ENCODE measurements at places on chromosomes 11 and 22.

DNA sequence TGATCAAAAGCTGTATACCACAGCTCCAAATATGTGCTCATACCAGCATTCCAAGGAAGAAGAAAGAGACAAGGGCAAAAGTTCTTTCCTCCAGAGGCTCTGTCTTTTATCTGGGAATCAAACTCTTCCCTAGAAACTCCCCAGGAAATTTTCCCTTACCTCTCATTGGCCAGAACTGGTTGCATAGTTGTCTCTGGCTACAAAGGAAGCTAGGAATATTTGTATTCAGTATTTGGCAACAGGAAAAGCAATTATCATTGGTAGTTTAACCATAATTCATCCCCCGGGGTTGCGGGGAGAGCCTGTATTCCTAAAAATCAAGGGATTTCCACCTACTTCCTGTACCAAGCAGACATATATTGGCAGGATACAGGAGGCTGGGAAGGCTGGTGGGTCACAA is 10.5 kb upstream of the ZFTA start:
- DNase-seq = no peak

DNA sequence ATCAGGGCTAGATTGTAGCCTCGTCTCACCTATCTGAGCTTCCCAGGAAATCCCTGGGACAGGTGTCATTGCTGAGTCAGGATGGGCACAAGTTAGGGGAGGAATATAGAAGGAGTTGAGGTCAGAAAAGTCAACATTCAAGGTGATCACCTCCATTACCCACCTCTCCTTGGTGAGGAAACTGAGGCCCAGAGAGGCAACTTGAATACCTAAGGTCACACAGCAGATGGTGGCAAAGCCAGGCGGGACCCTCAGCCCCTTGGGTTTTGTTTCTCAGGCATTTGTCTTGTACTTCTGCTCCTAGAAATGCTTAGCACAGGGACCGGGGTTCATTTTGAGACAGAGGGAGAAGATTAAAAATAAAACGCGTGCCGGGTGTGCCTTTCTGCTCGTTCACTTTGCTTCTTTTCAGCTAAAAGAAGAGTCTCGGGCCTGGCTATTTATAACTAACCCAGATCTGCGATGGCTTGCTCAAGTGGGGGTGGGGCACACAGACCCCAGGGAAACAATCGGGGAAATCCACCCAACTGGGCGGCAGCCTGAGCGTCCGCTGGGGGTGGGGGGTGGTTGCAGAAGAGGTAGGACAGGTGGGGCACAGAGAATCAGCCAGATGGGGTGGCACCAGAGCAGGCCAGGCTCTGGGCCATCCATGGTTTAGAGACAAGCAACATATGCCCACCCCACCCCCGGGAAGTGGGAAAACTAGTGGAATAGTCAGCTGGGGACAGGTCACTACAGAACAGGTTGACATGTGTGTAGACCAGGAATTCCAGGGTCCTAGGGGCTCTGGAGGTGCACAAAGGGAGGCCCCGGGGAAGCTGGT is 3.9 kb upstream of the GNAZ start:
- no peak for DNase-seq

DNA sequence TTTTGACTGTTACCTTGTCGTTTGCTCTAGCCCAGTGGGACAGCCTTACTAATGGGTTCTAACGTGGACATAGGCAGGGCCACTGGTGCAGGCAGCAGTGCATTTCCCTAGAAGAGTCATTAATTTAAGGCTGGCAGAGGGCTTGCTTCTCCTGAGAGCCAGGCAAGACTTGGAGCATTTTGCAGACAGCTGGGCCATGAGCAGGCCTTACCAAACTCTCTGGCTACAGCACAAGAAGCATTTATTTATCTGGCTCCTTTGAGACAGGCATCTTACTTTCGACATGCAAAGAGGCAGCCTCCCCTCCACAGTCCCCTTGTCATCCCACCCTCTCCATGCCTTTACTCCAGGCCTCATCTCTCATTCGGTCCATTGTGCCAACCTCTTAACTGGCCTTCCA is 139.9 kb downstream of the CSNK2A3 start:
- DNase-seq = no peak

- DNase-seq = no peak
Measured at GRCh38 chr22:17724678-17725499, 49.4 kb downstream of the BID start.

DNA sequence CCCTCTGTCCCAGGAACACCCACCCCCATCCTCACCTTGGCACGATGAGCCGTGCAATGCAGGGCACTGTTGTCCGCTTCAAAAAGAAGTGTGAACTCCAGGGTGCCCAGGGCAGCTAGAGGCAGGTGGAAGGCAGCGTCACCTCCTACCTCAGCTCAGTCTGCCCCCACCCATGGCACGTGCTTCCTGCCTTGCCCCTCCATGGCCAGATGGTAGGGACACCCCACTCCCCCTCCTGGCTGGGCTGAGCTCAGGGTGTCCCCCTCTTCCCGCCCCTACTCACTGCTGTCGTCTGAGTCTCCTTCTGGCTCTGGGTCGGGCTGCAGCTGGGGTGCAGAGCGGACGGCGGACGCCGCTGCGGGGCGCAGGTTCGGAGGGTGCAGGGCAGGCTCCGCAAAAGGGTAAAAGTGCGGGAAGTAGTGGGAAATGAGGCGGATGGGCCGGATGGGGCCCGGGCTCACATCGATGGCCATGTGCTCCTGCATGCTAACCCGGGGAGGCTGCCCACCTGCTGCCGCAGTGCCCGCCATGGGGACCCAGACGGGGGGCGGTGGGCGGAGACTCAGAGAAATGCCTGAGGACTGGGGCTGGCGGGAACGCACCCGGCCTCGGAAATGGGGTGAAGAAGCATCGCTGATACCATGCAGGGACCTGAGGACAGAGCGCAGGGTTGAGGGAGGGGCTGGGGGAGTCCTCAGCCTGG is 9.1 kb downstream of the NDUFV1 start:
- DNase-seq = no peak

DNA sequence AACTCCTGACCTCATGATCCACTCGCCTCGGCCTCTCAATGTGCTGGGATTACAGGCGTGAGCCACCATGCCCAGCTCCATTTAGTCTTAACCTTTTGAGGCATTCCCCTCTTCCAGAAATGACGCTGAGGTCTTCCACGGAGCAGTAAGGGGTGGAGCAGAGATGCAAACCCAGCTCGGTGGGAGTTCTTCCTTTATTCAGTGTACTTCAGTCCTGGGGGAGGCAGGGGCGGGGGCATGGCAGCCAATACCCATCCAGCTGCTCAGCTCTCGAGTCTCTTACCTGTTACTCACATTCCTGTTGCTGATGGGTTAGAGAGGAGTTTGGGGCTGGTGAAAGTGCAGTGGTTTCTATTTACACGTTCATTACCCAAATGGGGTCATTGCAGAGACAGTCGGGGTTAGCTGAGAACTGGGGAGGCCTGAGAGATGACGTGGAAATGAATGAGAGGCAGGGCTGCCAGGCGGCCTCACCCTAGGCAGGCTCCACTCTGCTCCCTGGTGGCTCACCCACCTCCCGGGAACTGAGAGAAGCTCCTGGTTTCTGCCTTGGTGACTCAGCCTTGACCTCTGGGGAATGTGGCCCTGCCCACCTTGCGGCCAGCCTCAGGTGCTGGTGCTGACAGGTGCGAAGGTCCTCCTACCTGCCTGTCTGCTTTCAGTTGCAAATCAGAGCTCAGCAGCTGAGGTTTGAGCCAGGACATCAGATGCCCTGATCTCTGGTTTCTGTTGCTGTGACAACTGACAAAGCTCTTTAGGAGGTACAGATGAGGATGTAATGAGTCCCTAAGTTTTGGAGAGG is 13.4 kb upstream of the ST14 start:
- DNase-seq = peak; percentile 66

- DNase-seq = no peak
Measured at GRCh38 chr22:39456522-39457197, at the start of gene MGAT3. Gene MGAT3, plus strand, starts transcription at chr22:39457012. Its CDS starts 30,336 bp downstream, at chr22:39487348.

GRCh38 chr11:69448471-69449284 is 32.8 kb upstream of the LINC01488 start:
- DNase-seq = no peak

GRCh38 chr11:95092549-95093324 is 3.1 kb downstream of the ENDOD1 start:
- DNase-seq = peak; percentile 79

GRCh38 chr11:117782101-117782500 is 14.9 kb downstream of the DSCAML1 start:
- no peak for DNase-seq

DNA sequence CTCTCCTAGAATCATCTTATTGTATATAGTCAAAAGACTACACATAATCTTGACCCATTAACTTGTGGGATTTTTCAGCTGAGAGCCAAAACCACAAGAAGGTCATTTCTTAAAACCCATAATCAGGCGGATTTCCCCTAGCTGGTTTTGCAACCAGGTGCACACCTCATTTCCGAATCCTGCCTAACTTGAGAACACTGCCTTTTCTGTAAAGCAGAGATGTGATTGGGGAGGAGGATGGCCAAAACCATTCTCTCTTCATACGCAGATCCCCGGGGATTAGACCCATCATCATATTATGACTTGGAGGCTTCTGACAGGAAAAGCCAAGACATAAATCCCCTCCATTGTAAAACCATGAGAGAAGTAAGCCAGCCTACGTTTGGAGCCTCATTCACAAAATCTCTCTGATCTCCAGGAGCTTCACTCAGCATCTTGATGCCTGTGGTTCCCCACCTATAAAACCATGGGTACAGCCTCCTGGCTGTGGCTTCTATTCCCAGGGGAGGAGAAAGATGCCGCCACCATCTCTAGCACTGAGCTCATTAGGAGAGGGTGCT is 191.3 kb downstream of the KIF18A start:
- no peak for DNase-seq

DNA sequence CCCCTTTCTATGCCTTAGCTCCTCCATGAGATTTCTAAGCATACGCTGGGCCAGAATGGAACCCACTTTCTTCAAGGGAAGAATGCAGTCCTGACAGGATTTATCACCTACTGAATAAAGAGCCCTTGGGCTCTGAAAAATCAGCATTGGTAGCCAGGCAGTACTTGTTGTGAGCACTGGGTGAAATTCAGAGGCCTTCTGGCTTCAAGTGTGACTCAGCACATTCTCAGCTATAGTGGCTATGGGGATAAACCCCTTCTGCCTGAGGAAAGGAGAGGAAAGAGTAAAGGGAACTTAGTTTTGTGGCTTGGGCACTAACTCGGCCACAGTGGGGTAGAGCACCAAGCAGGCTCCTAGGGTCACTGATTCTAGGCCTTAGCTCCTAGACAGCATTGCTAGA is 574.8 kb downstream of the JRKL start:
- DNase-seq = no peak

DNA sequence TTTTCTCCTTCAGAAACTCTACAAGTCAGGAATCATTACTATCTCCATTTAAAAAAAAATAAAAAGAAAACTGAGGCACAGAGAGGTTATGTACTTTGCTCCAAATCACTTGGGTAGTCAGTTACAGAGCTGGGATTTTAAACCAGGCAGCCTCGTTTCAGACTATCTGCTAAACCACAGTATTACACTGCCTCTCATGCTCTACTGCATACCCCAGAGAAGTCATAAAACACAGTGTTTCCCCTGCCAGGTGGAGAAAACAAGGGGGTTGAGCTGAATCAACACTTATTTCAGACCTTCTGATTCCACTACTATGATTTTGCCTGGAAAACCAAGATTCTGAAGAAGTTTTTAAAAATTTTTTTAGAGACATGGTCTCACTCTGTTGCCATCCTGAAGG is 132.9 kb upstream of the POU2AF2 start:
- no peak for DNase-seq

DNA sequence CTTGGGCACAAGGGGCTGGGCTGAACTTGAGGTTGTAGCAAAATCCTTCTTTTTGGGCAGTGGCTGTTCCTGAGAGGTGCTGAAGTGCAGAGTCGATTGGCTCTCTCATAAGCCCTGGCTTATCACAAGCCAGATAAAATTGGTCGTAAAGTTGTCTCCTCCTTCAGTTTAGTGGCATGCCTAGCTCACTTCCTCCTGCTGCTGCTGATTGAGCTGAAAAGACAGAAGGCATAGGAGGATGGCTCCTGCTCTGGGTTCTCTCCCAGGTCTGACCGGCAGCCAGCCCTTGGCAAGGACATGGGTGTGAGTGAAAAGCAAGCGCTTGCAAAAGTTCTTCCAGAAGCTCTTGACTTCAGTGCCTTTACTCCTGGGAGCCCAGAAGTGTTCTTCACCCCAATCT is 83.9 kb downstream of the LDLRAD3 start:
- no peak for DNase-seq

- no peak for DNase-seq
Measured at GRCh38 chr11:11923828-11924227, 82.1 kb downstream of the USP47 start.

DNA sequence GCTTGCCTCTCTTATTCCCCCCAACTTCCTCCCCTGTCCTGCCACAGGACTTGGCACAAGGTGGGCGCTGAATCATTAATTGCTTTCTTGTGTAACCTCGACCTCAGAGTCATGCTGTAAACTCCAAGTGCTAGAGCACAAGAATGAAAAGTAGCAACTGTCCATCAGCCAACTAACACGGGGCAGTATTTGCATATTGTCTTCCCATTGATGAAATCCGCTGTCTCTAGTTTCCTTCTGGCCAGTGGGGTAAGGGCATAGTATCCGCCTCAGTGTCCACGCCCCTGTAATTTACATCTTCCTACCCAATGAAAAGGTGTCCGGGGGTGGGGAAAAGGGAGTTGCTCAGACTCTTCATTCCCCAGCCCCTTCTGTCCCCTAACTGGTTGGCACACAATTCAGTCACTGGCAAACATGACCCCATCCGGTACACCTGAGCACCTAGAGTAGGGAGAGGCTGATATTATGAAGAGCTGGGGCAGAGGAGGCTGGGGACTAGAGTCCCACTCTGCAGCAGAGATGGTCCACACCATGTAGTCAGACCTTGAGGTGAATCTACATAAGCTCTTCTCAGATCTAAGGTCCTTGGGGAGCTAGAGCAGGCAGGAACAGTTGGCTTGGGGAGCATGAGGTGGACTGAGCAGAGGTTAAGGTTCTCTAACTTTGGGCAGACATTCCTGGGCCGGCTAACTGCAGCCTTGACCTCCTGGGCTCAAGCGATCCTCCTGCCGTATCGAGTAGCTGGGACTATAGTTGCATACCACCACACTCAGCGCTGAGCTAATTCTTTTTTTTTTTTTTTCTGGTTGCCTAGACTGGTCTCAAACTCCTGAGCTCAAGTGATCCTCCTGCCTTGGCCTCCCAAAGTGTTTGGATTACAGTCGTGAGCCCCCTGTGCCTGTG is 6.8 kb upstream of the GGA1 start:
- peak; percentile 61 for DNase-seq

GRCh38 chr22:30877662-30878515 is 90.7 kb downstream of the MORC2 start:
- DNase-seq = no peak

DNA sequence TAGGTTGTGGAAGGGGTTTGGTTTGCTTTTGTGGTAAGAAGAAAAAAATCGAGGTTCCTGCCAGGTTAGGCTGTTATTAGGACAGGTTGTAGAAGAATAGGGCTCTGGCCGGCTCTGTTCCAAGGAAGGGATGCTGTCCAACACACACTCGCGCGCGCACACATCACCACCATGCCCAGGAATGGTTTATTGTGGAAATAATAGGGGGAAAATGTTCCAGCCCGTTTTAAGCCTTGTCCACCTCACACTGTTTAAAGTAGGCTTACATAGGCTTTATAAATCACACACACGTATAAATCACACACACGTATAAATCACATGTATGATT is 1.2 kb upstream of the ARHGAP20 start:
- DNase-seq = no peak

GRCh38 chr11:72391638-72392423 is 42.5 kb downstream of the CLPB start:
- DNase-seq = no peak
